Neural cell (in vitro differentiated cells): ENCODE measurements at places on chromosomes 1 and 21. TPM values are rescaled to one million over a fixed set of nuclear protein-coding genes. Genes with fewer than 3 reads are reported as not detected.

The MAP3K6 gene
- 1.6 and 4.4 TPM in 2 replicates for polyA plus RNA-seq

The ZNF648 gene
- not detected in 2 replicates for polyA plus RNA-seq

The ASPM gene
- 0.87 and 1.0 TPM in 2 replicates for polyA plus RNA-seq

The CR1L gene
- polyA plus RNA-seq, result not detected in 2 replicates

The NUP210L gene
- polyA plus RNA-seq, result 0.09 TPM in 1 of 2 replicates, not detected in the other

The MED8 gene
- polyA plus RNA-seq, result 59.2 and 72.7 TPM in 2 replicates

The MAB21L3 gene
- not detected in 2 replicates for polyA plus RNA-seq

The KANK4 gene
- polyA plus RNA-seq, result 0.25 and 0.34 TPM in 2 replicates

The CRYAA gene
- polyA plus RNA-seq, result not detected in 2 replicates

The NLRP3 gene
- polyA plus RNA-seq, result 0.36 and 0.82 TPM in 2 replicates

The CGN gene
- polyA plus RNA-seq, result 4.4 and 7.5 TPM in 2 replicates
